SJCRH30 (cell line): ENCODE measurements at places on chromosomes 5 and 9. TPM values are rescaled to one million over a fixed set of nuclear protein-coding genes. Genes with fewer than 3 reads are reported as not detected.

- peaks cover 25% of the 10 kb centered on the region for H3K4me1 ChIP-seq
- no peaks in the 10 kb centered on the region for H3K36me3 ChIP-seq
- H3K27me3 ChIP-seq: no peaks in the 10 kb centered on the region
- H3K4me3 ChIP-seq: no peak overlapping the region
Observed at GRCh38 chr9:106785200-106785599, 77.8 kb upstream of the ZNF462 start.

- no peaks in the 10 kb centered on the region for H3K36me3 ChIP-seq
- H3K4me3 ChIP-seq: no peak overlapping the region
- H3K27ac ChIP-seq: no peak overlapping the region
Observed at GRCh38 chr5:43837996-43838395, 235.0 kb downstream of the NNT start.

DNA sequence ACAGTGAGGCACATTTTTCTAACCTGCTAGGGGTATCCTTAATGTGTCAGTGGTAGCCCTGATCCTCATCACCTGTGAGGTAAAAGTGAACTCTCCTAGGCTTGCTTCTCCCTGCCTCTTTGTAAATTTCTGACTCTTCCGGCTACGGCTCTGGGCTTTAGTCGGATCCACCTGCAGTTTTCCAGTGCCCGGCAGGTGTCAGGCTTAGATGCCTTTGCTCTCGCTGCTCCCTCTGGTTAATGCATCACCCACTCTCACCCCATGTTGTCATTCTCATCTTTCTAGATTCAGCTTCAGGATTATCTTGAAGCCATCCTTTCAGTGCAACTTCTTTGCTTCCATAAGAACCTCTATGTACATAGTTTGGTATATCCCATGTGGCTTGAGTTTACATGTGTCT is 3.6 kb downstream of the CEP78 start:
- DNase-seq: no peak
- H3K36me3 ChIP-seq: peaks cover 38% of the 10 kb centered on the region
- peaks cover 4% of the 10 kb centered on the region; the same call in 1 of the 2 replicates for H3K4me1 ChIP-seq
- no peak overlapping the region for H3K27ac ChIP-seq
- H3K4me3 ChIP-seq: no peak overlapping the region

DNA sequence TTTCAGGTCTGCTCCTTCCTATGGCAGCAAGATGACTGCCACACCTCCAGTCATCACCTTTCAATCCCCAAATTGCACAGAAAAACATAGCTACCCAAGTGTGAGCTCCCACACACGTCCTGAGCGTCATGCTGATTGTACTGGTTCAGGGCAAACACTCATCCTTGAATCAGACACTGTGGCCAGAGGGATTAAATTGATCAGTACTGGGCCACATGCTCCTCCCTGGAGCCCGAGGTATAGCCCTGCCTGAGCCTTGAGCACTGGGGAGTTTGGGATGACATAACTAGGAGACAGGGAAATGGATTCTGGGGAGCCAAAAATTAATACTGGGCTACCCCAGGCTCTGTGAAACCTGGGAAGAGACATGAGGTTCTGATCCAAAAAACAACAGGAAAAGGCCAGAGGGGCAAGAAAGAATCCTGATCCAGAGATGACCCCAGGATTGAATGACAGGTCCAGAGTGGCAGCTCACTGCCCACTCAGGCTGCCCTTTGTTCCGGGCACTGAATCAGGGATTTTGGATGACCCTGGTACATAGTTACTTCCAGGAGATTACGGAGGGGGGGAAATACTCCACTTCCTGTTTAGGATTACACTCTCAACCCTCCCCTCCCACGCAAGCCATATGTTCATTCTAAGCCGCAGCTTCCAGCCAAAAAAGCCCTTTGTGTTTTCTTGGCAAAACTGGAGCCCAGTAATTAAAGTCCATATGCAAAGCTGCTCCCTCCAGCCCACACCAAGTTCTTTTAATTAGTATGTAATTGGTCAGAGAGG is 141.6 kb upstream of the SPRY4 start:
- no peak for DNase-seq
- no peak overlapping the region for H3K27ac ChIP-seq
- H3K4me1 ChIP-seq: peaks cover 17% of the 10 kb centered on the region
- H3K4me3 ChIP-seq: no peak overlapping the region
- H3K36me3 ChIP-seq: no peaks in the 10 kb centered on the region
- H3K27me3 ChIP-seq: no peaks in the 10 kb centered on the region

- H3K27ac ChIP-seq: no peak overlapping the region
- no peaks in the 10 kb centered on the region for H3K4me1 ChIP-seq
- H3K4me3 ChIP-seq: no peak overlapping the region
Observed at GRCh38 chr5:127909066-127909465, 174.5 kb upstream of the SLC12A2 start.

- no peaks in the 10 kb centered on the region; the same call in 1 of the 2 replicates for H3K4me1 ChIP-seq
- no peak overlapping the region for H3K4me3 ChIP-seq
- no peak overlapping the region for H3K27ac ChIP-seq
- H3K36me3 ChIP-seq: no peaks in the 10 kb centered on the region
- DNase-seq: no peak
Observed at GRCh38 chr5:159310511-159310910, 19.8 kb downstream of the IL12B start.

GRCh38 chr5:16666883-16667398 is 50.1 kb upstream of the RETREG1 start:
- H3K36me3 ChIP-seq: no peaks in the 10 kb centered on the region
- no peaks in the 10 kb centered on the region for H3K27me3 ChIP-seq
- no peak for DNase-seq

GRCh38 chr5:156469636-156470035 is 142.7 kb downstream of the SGCD start:
- H3K4me3 ChIP-seq: no peak overlapping the region
- H3K36me3 ChIP-seq: no peaks in the 10 kb centered on the region
- DNase-seq: no peak
- H3K27me3 ChIP-seq: no peaks in the 10 kb centered on the region
- H3K4me1 ChIP-seq: peaks cover 14% of the 10 kb centered on the region
- no peak overlapping the region for H3K27ac ChIP-seq

DNA sequence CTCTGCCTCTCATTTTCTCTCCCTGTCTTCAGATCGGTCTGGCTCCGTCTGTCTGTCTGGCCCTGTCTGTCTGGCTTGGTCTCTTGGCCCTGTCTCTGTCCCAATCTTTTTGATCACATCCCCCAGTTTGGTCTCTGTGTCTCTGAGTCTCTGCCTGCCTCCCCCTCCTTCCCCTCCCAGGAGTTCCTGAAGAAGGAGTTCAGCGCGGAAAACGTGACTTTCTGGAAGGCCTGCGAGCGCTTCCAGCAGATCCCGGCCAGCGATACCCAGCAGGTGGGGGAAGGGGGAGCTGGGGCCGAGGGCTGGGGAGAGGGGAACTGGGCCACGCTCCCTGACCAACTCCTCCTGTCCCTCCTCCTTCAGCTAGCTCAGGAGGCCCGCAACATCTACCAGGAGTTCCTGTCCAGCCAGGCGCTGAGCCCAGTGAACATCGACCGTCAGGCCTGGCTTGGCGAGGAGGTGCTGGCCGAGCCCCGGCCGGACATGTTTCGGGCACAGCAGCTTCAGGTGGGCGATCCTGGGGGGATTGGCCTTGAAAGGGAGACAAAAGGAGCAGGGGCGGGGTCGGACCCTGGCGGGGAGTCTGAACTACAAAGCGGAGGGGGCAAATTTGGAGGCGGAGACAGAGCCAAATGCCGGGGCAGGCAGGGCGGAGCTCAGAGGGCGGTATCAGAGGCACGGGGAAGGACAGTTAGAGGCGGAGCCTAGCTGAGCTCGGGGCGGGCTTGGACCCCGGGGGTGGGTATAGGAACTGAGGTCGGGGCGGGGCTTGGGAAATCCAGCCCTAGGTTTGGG is 9.0 kb downstream of the RGS14 start:
- H3K36me3 ChIP-seq: no peaks in the 10 kb centered on the region
- peak overlapping the region; percentile 61 for H3K4me3 ChIP-seq

DNA sequence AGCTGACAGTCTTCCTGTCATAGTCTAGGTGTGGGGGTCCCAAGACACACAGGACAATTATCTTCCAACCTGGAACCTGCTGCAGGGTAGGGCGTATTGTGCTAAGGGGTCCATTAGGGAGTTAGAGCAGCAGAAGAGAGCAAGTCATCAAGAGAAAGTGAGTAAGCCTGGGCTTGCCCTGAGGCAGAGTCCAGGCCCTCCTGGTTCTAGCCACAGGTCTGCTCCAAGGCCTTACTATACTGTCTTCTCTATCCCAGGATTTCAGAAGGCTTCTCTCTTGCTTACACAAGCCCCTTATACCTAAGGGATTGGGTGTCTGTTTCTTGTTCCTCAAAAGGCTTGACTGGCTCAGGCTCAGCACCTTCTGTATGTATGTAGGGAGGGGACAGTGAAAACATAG is 7.7 kb downstream of the P4HA2 start:
- DNase-seq: no peak
- peaks cover 29% of the 10 kb centered on the region for H3K4me1 ChIP-seq
- H3K4me3 ChIP-seq: no peak overlapping the region
- no peak overlapping the region for H3K27ac ChIP-seq

- H3K4me3 ChIP-seq: no peak overlapping the region
- H3K27ac ChIP-seq: no peak overlapping the region
- H3K4me1 ChIP-seq: no peaks in the 10 kb centered on the region
- H3K36me3 ChIP-seq: no peaks in the 10 kb centered on the region
- DNase-seq: no peak
Observed at GRCh38 chr9:3151672-3152576, 308.0 kb upstream of the PUM3 start.

DNA sequence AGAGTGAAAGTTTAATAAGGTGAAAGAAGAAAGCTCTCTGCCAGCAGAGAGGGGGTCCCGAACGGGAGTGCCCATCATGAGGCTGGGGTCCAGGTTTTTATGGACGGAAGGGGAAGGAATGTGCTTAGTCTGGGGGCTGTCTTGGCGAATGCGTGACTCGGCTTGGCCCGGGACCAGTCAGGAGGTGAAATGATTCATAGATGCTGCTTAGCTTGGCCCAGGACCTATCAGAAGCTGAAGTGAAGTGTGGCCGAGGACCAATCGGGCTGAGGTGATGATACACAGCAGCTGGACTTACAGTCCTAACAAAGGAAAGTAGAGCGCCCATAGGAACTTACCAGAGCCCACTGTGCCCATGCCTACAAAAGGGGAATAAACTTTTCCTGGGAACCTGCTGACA is 3.9 kb upstream of the FKTN start:
- no peak for DNase-seq
- H3K27ac ChIP-seq: no peak overlapping the region
- H3K27me3 ChIP-seq: no peaks in the 10 kb centered on the region
- H3K4me3 ChIP-seq: no peak overlapping the region
- H3K36me3 ChIP-seq: no peaks in the 10 kb centered on the region
- H3K4me1 ChIP-seq: no peaks in the 10 kb centered on the region

GRCh38 chr5:57692582-57693487 is 210.2 kb upstream of the ACTBL2 start:
- no peaks in the 10 kb centered on the region for H3K36me3 ChIP-seq
- peak overlapping the region; percentile 88 for H3K27ac ChIP-seq
- DNase-seq: peak; percentile 93
- peaks cover 51% of the 10 kb centered on the region for H3K4me1 ChIP-seq

- H3K4me3 ChIP-seq: no peak overlapping the region
- no peaks in the 10 kb centered on the region for H3K36me3 ChIP-seq
- no peak for DNase-seq
- H3K4me1 ChIP-seq: peaks cover 26% of the 10 kb centered on the region
Observed at GRCh38 chr5:132099076-132099748, 25.6 kb downstream of the CSF2 start.

GRCh38 chr9:127303830-127304229 is 39.3 kb downstream of the GARNL3 start:
- H3K4me1 ChIP-seq: no peaks in the 10 kb centered on the region
- no peaks in the 10 kb centered on the region for H3K27me3 ChIP-seq
- no peak overlapping the region for H3K4me3 ChIP-seq
- no peak overlapping the region for H3K27ac ChIP-seq
- no peak for DNase-seq

GRCh38 chr9:111005746-111006470 is 32.4 kb downstream of the LPAR1 start:
- no peak for DNase-seq
- H3K4me1 ChIP-seq: no peaks in the 10 kb centered on the region
- H3K4me3 ChIP-seq: no peak overlapping the region
- no peaks in the 10 kb centered on the region for H3K36me3 ChIP-seq
- H3K27me3 ChIP-seq: no peaks in the 10 kb centered on the region
- H3K27ac ChIP-seq: no peak overlapping the region

- H3K4me3 ChIP-seq: no peak overlapping the region
- no peak overlapping the region for H3K27ac ChIP-seq
- no peaks in the 10 kb centered on the region for H3K27me3 ChIP-seq
- H3K4me1 ChIP-seq: peaks cover 10% of the 10 kb centered on the region; the same call in 1 of the 2 replicates
- no peaks in the 10 kb centered on the region for H3K36me3 ChIP-seq
Observed at GRCh38 chr9:95148208-95148520, 169.3 kb downstream of the FANCC start.

- H3K4me3 ChIP-seq: no peak overlapping the region
- H3K36me3 ChIP-seq: no peaks in the 10 kb centered on the region
- H3K27ac ChIP-seq: no peak overlapping the region
- no peak for DNase-seq
- H3K4me1 ChIP-seq: no peaks in the 10 kb centered on the region
Observed at GRCh38 chr9:98576859-98577258, 131.9 kb downstream of the GABBR2 start.

- no peaks in the 10 kb centered on the region for H3K36me3 ChIP-seq
- no peak overlapping the region for H3K4me3 ChIP-seq
- no peak overlapping the region for H3K27ac ChIP-seq
- H3K4me1 ChIP-seq: no peaks in the 10 kb centered on the region
Observed at GRCh38 chr9:15191378-15191777, 115.6 kb downstream of the TTC39B start.

DNA sequence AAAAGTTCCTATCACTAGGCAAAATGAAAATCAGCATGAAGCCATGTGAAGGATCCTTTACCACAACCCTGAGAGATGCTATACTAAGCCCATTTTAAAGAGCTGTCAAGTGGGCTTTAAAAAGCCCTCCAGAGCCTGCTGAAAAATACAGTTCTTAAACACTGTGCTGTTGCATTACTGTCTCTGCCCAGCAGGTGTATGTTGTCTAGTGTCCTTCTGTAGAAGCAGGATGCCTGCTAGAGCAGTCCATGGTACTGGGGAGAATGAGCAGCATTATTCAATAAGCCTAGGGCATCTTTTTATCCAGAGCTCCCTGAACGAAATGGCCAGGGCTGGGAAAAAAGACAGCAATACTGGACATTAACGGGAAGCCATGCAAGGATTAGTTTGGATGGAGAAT is 126.2 kb upstream of the PLCXD3 start:
- peak; percentile 52 for DNase-seq
- no peaks in the 10 kb centered on the region for H3K27me3 ChIP-seq

DNA sequence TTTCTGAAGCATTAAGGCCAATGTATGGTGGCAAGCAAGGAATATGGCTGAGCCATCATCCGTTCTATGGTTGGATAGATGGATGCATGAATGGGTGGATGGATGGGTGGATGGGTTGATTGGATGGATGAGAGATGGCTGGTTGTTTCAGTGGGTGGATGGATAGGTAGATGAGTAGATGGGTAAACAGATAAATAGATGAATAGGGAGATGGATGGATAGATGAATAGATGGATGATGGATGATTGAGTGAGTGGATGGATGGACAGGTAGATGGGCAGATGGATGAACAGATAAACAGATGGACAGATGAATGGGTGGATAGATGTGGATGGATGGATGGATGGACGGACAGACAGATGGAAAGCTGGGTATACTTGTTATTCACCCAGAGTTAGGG is 92.6 kb upstream of the ZNF618 start:
- no peaks in the 10 kb centered on the region for H3K36me3 ChIP-seq
- H3K27me3 ChIP-seq: no peaks in the 10 kb centered on the region; the same call in 1 of the 2 replicates
- H3K4me1 ChIP-seq: no peaks in the 10 kb centered on the region
- DNase-seq: no peak
- no peak overlapping the region for H3K27ac ChIP-seq
- H3K4me3 ChIP-seq: no peak overlapping the region

Gene C1QTNF3
- 16.1 and 16.9 TPM in 2 replicates for total RNA-seq

Gene DND1
- total RNA-seq: 0.41 and 1.8 TPM in 2 replicates

Gene CD180
- total RNA-seq: not detected in 2 replicates

Gene SLCO4C1
- total RNA-seq: not detected in 2 replicates

Gene TMC1
- total RNA-seq: not detected in 2 replicates

Gene ZFP2
- total RNA-seq: 0.23 and 0.28 TPM in 2 replicates

Gene GRIA1
- not detected in 2 replicates for total RNA-seq
